ENCODE measurements at places on chromosomes 16 and 17.

- no peak for DNase-seq
Measured at GRCh38 chr17:10126276-10126615, 72.2 kb downstream of the GAS7 start.

DNA sequence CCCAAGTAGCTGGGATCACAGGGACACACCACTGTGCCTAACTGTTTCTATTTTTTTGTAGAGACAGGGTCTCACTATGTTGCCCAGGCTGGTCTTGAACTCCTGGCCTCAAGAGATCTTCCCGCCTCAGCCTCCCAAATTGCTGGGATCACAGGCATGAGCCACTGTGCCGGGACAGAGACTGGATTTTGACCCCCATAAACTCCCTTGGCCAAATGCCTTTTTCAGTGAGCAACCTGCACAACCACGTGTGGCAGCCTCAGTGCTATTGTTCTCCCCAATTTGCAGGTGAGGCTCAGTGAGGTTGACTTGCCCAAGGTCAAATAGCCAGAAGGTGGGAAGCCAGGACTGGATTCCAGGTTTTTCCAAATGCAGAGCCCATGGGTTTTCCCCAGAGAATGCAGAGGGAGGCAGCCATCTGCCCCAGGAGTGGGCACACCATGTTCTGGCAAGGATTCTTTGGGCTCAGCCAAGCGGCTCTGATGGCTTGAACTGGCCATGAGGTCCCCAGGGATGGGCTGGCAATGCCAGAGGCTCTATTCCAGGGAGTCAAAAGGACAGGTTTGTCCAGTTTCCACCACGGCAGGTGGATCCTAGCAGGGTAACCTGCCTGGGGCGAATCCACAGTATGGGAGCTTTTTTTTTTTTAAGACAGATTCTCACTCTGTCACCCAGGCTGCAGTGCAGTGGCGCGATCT lies 1.8 kb downstream of the IL27 start:
- no peak for DNase-seq

DNA sequence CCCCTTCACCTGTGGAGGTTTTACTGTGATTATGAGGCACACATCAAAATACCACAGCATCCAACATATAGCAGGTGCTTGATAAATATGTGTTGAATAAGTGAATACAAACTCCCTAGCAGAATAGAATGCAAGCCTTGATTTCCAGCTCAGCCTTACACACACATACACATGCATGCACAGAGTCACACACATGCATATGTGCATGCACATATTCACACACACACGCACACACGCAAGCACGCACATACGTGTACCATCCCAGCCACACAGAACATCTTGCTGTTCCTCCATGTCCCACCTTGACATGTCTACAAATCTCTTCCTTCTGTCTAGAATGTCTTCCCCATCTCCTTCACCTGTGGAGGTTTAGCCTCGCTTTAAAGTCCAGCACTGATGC lies 160.1 kb downstream of the GRIN2A start:
- DNase-seq = no peak

DNA sequence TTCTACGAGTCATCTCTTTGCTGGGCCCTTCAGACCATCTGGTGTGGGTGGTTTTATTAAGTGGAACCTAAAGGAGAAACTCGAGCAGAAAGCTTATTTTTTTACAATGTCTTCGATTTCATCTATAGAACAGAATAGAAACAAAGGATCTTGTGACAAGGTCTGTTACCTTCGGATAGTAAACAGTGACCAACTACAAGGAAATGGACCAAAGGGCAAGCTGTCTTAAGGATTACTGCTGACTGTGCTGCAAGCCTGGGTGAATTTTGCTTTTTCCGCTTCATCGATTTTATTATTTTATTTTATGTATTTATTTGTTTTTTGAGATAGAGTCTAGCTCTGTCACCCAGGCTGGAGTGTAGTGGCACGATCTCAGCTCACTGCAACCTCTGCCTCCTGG lies 348.9 kb upstream of the ERCC4 start:
- DNase-seq = no peak

DNA sequence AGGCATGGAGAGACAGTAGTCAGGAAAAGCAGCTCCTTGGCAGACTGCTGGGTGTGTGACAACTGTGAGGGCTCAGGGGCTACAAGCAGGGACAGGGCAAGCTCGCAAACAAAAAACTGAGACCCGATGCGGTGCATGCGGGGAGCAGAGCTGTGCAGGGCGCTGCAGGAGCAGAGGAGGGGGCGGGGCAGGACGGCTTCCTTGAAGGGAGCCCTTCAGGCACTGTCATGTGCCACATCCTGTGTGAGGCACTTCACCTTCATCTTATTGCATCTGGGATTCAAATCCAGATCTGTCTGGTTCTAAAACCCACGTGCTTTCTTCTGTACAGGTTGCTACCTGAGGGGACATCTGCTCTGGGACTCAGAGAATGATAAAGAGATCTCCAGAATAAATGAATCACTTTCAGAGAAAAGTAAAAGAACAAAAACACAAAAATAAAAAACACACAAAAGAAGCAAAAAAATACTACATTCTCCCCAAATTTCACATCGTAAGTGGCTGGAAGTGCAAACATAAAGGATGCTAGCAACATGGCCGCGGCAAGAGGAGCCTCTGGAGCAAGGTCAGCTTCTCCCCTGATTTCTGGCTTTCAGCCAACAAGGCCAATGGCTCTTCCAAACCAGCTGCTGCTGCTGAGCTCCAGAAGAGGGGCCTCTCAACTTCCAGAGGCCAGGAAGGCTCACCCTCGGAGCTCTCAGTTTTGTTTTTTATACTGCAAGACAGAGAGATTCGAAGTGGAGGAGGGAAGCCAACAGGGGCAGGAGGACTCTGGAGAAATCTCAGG lies 14.2 kb downstream of the LYRM9 start:
- peak; percentile 48 for DNase-seq
